ENCODE measurements at places on chromosomes 3 and 15.

DNA sequence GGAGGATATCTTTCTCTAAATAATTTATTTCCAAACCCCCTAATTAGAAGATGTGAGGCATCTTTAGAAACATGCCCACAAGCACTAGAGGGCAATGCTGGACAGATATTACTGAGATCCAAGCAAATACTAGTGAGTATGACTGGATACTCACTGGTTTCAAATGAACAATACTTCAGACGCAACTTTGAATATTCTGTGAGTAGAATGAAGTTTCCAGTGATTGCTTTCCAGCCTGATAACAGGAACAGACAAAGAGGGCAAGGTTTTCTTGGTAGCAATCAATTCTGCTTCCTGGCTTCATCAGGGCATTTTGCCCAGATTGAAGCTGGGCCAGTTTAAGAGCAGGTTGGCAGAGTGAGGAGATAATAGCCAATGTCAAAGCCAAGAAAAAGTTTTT, 442.6 kb upstream of the PDZRN3 start:
- DNase-seq = peak; percentile 4

DNA sequence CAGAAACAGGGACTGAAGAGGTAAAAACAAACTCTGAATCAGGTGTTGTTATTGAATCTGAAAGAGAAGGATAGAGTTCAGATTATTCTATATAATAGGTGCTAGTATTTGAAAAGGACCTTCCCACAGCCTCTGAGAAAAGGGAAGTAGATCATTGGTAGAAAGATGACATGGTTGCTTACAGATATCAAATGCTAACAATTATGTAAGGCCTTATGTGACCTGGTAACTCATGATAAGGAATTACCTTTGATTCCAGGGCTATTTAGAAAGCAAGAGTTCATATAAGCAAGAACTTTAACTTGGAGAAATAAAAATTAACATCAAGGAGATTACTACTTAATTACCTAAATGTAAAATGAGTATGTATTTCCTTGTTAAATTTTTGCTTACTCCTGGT, 7.6 kb downstream of the SLC27A2 start:
- DNase-seq = no peak

DNA sequence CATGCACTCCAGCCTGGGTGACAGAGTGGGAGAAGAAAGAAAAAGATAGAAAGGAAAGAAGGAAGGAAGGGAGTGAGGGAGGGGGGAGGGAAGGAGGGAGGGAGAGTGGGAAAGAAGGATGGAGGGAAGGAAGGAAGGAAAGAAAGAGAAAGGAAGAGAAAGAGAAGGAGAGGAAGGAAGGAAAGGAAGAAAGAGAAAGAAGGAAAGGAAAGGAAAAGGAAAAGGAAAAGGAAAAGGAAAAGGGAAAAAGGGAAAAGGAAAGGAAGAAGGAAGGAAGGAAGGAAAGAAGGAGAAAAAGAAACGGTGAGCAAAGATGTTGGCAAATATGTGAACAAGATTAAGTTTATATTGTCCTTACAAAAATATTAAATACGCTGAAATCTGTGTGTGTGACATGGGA, 36.2 kb upstream of the TICRR start:
- no peak for DNase-seq

- no peak for DNase-seq
Measured at GRCh38 chr15:52680761-52681160, 1.6 kb upstream of the ATOSA start.

- peak; percentile 63 for DNase-seq
Measured at GRCh38 chr3:106249159-106249558, 380.3 kb upstream of the CBLB start.

DNA sequence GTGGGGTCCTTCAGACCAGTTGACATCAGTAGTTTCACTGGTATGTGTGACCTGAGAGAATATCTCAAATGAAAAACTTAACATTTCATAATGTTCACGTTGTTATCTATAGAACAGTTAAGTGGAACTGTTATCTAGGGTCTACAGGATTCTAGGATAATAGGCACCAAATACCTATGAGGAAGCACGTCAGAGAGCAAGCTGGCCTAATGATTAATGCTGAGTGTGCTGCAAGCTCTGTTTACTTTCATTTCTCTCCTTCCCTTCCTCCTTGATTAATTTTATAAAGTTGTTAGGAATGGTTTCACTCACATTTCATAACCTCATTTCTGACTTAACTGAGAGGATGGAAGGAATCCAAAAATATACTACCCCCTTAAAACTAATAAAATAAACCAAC, 362.5 kb upstream of the ZNF717 start:
- no peak for DNase-seq

DNA sequence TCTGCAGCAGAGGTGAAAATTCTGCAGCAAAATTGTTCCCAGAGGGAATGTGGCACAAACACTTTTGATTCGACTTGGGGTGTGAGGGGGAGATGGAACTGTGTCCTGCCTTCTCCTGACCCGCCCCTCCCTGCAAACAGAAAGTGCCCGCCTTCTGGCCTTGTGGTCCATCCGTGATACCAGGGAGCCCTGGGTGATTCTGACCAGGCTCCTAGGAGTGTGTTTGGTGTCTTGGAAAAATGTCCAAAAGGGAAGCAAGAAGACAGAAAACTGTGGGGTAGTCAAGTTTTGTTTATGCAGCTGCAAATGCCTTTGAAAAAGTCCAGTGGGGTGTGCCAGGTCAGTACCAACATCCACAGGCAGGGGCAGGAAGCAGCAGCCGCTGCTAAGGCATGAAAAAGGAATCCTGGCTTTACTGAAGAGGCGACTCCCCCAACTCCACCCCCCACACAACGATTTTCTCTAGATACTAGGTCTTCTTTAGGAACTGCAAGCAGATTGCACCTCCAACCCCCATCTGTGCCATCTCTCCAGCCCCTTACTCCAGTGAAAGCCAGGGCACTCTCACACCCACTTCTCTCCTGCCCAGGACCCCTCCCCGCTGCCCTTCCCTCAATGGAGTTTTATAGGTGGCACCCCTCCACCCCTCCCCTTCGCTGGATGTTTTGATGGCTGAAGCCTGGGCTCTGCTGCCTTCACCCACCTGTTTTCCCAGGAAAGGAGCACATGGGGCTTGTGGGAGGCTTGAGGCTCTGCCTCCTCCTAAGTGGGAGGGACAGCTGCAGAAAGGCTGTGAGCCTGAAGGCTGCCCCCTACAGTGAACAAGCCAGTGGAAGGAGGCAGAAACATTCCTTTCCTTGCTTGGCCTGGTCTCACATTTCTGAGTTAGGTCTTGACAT, 82.4 kb upstream of the HERC1 start:
- peak; percentile 64 for DNase-seq

GRCh38 chr3:21920421-21920861, 169.4 kb upstream of the ZNF385D start:
- DNase-seq = peak; percentile 93

DNA sequence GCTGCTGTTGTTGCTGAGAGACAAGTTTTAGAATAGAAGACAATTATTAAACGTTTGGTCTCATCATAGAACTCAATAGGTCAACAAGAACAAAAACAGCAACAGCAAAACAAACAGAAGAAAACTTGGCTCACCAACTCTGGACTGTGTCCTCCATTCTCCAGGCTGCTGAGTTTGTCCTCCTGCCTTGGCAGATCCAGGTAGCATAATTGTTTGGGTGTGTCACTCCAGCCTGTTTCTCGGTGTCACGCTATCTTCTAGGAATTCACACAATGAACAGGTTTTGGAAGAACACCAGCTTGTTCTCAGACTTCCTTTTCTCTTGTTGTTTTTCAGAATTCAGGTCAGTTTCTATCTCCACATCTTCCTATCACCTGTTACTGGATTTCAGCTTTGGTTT, 34.7 kb downstream of the ARRDC4 start:
- DNase-seq = no peak

DNA sequence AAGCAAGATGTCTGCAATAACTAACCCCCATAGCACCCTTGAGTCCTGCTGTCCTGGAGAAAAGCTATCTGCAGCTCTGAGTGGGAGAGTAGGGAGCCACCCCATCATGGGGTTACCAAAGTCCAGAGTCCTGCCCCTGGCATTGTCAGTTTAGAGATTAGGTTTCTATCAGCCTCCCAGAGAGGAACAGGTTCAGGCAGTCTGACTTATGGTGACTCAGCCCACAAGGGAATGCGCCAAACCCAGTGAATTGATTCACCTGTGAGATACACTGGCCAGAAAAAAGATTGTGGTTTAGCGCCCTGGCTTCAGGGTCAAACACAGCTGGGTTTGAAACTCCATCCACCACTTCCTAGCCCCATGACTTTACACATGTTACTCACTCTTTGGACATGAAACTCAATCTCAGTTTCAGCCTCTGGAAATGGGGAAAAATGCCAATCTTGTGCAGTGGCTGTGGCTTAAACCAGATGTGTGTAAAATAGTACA, 263.6 kb upstream of the HES1 start:
- peak; percentile 80 for DNase-seq

DNA sequence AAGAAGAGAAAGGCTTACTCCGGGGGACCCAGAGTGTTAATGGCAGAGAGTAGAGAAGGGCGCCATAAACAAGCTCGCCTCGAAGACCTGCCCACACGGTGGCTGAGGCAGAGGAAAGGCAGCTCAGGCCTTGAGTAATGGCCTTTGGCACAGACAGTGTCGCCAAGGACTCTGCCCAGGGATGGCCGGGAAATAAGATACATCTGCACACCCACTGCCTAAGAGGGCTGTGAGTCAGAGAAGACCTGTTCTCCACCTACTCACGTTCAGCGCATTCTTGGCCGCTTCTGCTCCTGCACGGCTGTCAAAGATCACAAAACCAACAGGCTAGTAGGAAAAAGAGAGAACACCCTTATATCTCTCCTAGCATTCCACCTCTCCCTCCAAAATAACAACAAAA, 26.2 kb downstream of the RBPMS2 start:
- DNase-seq = peak; percentile 84

DNA sequence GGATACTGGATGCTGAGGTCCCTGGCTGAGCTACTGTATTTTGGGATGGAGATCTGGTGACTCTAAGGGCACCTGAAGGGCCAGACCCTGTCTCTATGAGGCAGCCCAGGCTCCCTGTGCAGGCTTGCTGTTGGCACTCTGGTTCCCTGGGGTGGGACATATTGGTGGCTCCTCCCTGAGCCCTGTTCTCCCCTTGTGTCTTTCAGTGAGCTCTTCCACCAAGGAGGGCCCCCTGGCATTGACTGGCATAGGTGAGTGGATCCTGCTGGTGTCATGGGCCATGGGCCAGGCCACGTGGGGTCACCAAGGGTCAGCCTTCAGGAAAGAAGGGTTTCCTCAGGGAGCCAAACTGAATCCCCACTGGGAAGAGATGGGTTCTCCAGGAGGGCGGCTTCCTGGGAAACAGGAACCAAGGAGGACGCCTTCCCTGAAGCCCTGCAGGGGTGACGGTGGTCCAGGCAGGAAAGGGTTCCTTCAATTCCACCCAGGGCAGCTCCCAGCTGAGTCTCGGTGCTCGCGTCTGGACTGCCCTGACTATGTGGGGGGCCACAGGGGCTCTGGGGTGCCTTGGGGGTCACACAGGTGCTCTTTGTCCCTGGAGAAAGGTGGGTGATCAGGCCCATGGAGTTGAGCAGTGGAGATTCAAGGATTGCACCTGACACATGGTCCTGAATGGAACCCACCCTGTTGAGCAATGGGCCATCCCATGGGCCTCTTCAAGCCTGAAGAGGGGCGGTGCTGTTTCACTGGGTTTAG, 220.4 kb downstream of the SNRPN start:
- no peak for DNase-seq

- DNase-seq = no peak
Measured at GRCh38 chr3:138066383-138066782, 49.0 kb downstream of the DZIP1L start.

GRCh38 chr15:58065445-58066041, at the start of gene ALDH1A2:
Gene ALDH1A2, minus strand, starts transcription at chr15:58065711. Its CDS starts 61 bp downstream, at chr15:58065650.
- no peak for DNase-seq

DNA sequence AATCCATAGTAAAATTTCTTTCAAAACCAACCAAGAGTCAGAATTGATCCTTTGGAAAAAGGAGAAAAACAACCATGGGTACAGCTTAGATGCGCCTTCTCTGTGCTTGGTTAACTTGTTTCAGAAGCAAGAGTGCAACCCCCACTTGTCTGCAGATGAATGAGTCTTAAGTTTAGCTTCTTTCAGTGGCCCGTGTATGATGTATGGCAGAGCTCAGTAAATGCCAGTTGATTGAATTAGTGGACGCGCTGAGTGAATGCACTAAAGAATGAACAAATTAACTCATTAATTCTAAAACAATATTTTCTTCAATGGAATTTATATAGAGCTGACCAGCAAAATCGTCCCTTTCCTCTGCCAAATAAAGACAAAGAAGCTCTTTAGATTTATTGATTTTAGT, 67.0 kb upstream of the ARHGEF3 start:
- DNase-seq = no peak

DNA sequence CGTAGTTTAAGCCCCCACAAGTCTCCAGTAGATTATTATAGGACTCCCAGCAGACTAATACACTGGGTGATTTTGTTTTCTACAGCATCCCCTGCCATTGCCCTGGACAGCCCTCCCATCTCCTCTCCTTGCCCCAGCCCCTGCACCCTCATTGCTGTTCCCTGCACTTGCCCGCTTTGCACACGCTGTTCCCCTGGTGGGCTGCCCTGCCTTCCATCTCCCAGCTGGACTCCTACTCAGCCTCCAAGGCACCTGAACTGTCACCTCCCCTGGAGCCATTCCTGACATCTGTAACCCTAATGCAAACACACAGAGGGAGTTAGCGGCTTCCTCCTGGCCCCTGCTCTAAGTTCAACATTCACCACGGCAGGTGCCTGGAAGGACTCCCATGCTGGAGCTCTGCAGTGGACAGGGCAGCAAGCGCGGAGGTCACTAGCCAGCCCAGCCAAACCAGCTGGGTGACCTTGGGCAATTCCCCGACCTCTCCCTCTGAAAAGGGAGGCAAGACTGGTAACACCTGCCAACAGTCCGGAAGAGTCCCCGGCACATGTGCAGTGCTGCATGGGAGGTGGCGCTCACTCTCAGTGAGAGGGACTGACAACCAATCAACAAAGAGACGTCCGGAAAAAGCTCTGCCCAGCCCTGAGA, 38.8 kb upstream of the IQSEC1 start:
- no peak for DNase-seq

GRCh38 chr15:39735120-39735717, 47.4 kb downstream of the FSIP1 start:
- DNase-seq = no peak

DNA sequence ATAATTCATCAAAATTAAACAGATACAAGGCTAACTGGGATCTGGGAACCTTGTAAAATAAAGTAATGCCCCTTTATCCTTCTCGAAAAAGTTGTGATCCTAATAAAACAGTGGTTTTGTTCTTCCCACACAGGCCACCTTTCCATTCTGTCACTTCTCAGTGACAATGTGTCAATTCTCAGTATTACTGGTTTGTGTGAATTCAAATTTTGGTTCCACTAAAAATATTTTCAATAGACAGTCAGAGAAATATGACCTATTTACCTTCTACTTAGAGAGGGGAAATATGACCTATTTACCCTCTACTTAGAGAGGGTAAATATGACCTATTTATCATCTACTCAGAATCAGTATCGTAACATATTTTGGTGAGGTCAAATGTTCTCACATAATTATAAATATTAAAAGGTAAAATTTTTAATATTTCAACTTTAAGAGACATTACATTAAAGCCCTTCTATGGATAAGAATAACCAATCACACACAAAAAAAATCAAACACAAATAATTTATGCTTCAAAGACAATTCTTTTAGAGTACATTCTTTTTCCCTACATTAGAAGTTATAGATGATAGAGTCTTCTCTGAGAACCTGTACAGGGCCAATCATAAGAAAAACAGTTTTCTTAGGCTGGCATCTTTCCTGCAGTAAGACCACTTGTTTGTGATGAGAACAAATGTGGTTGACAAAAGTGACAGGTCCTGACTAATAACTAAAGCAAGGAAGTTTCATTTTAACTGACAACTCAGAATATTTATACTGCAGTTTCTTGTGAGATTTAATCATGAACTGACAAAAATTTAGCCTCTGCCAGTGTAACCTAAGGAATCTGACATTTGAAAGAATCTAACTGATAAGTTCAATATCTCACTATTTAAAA, 323.3 kb downstream of the DIPK2A start:
- DNase-seq = no peak
